ENCODE measurements at places on chromosomes 4 and X. TPM values are rescaled to one million over a fixed set of nuclear protein-coding genes. Genes with fewer than 3 reads are reported as not detected.

ADAM29 gene
- not detected for total RNA-seq

FGD1 gene
- total RNA-seq: 4.6 TPM

TBC1D9 gene
- total RNA-seq: 48.2 TPM

REPS2 gene
- total RNA-seq: 0.85 TPM

NHS gene
- total RNA-seq: 2.3 TPM

TMEM154 gene
- 0.96 TPM for total RNA-seq

MEPE gene
- not detected for total RNA-seq

NLRP2B gene
- not detected for total RNA-seq

SCARB2 gene
- total RNA-seq: 264 TPM

NEIL3 gene
- 15.0 TPM for total RNA-seq

KLHL13 gene
- 7.1 TPM for total RNA-seq

PPP1R2C gene
- not detected for total RNA-seq

SOD3 gene
- total RNA-seq: 156 TPM

SUPT20HL2 gene
- total RNA-seq: not detected

UGT8 gene
- total RNA-seq: 0.19 TPM

TCEANC gene
- 7.0 TPM for total RNA-seq

METTL14 gene
- 77.5 TPM for total RNA-seq

ARAP2 gene
- total RNA-seq: 0.96 TPM

MAGEE1 gene
- 0.96 TPM for total RNA-seq

PROM1 gene
- 0.85 TPM for total RNA-seq

TMEM47 gene
- 101 TPM for total RNA-seq

XAGE1B gene
- total RNA-seq: not detected

BBS12 gene
- 7.6 TPM for total RNA-seq

DAPP1 gene
- not detected for total RNA-seq

FAM9C gene
- total RNA-seq: not detected

GAGE12J gene
- not detected for total RNA-seq

FAM133A gene
- total RNA-seq: under 0.01 TPM

CDKL5 gene
- 1.9 TPM for total RNA-seq

PARM1 gene
- total RNA-seq: 0.38 TPM

UTP14A gene
- total RNA-seq: 15.8 TPM

ANXA3 gene
- 3.6 TPM for total RNA-seq

ADGRA3 gene
- 19.7 TPM for total RNA-seq

RASGEF1B gene
- 1.2 TPM for total RNA-seq

RIBC1 gene
- total RNA-seq: 0.19 TPM
